ENCODE measurements at places on chromosomes 12 and 14. TPM values are rescaled to one million over a fixed set of nuclear protein-coding genes. Genes with fewer than 3 reads are reported as not detected.

The TOMM20L gene
- total RNA-seq, result not detected

The SMCO3 gene
- 0.25 TPM for total RNA-seq

DNA sequence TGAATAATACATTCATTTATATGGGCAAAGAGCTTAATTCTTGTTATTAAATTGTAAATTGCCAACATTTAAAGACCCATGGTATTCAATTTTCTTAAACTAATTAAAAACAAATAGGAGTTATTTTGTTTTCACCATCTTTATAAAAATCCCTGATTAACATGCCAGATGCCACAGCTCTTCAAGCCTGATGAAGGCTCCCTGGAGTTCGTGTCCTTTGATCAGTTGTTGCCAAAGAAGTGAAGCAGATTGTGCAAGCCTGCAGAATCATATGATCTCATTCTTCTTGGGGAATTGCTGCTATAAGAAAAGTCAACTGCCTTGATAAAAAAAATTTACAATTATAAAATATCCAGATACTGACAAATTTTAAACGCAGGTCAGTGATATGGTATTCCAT lies 288.3 kb upstream of the PPFIA2 start:
- H3K36me3 ChIP-seq, result no peaks in the 10 kb centered on the region
- H3K27me3 ChIP-seq, result no peaks in the 10 kb centered on the region
- H3K27ac ChIP-seq, result no peak overlapping the region

DNA sequence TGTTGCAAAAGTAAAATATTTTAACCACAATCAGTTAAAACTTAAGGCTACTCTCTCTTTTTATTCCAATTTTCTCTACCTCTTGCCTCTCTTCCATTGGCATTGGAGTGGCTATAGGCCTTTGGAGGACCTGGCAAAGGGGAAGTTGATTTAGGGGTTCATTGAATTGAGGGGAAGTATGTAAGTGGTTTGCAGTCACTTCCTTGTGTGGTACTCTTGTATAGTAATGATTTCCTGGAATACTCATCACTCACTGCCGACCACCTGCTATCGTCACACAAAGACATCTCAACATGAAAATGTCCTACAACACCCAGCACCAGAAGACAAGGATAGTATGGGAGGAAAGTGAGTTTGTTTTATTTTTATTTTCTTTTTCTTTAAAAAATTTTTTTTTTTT lies 45.7 kb upstream of the CPM start:
- no peaks in the 10 kb centered on the region for H3K4me1 ChIP-seq
- H3K4me3 ChIP-seq, result no peak overlapping the region
- no peak for DNase-seq
- H3K27me3 ChIP-seq, result no peaks in the 10 kb centered on the region
- no peaks in the 10 kb centered on the region for H3K36me3 ChIP-seq

DNA sequence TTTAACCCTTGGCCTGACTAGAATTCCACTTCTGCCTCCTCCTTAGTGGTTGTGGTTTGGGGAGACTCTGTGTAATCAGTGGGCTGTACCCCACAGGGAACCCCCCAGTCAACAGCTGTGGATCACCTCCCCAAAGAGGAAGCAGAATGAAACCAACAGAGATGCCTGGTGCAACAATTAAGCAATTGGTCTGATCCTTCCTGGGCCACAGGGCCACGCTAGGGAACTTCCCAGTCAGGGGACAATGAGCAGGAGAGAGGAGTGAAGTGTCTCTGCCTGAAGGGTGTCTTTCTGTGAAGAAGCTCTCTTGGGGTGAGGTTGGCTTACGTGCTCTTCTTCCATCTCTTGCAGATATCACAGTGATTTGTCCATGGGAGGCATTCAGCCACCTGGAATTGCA lies 8.2 kb downstream of the PDE6H start:
- H3K27me3 ChIP-seq, result no peaks in the 10 kb centered on the region
- H3K27ac ChIP-seq, result no peak overlapping the region
- DNase-seq, result no peak
- H3K4me3 ChIP-seq, result no peak overlapping the region

DNA sequence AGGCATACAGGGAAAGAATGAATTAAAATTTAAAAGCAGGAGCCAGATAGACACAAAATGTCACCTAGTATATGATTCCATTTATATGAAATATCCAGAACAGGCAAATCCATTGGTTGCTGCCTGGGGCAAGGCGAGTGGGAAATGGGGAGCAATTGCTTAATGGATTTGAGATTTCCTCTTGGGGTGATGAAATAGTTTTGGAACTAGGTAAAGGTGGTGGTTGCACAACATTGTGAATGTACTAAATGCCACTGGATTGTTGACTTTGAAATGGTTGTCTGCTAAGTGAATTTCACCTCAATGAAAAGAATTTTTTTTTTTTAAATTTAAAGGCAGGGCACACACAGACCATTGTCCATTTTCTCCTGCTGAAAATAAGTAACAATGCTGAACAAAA lies 61.9 kb downstream of the ABCC9 start:
- no peaks in the 10 kb centered on the region for H3K4me1 ChIP-seq
- H3K36me3 ChIP-seq, result no peaks in the 10 kb centered on the region
- no peak for DNase-seq
- no peak overlapping the region for H3K27ac ChIP-seq
- H3K27me3 ChIP-seq, result no peaks in the 10 kb centered on the region
- no peak overlapping the region for H3K4me3 ChIP-seq

The MAP3K9 gene
- total RNA-seq, result 0.11 TPM

DNA sequence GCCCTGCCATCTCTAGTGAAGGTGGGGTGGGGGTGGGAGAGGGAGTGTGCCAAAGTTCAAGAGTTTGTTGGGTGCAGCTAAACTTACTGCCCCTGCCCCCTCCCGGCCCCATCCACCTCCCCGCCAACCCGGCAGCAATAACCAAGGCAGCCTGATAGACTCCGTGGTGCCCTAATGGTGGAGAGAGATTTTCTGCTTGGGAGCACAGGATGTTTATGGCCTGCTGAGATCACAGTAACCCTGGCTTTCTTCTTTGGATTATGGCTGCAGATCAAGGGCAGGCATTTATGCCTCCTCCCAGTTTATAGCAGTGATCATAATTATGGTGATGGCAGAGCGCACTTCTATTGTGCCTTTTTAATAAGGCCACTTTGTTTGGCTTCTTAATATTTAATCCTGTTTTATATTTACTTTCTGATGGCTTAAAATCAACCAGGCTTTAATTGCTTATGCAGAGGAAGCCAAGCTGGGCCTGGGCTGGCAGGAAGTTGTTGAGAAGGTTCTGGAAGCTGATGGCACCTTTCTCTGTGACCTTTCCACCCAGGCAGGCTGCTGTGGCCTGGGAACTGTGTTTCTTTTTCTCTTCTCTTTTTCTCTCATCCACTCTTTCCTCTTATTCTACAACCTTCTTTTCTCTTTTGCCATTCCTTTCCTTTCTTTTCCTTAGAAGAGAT lies 256.8 kb upstream of the FKBP4 start:
- no peaks in the 10 kb centered on the region for H3K36me3 ChIP-seq
- H3K4me3 ChIP-seq, result no peak overlapping the region
- H3K4me1 ChIP-seq, result no peaks in the 10 kb centered on the region
- no peak overlapping the region for H3K27ac ChIP-seq

The LRFN5 gene
- not detected for total RNA-seq

The PPP4R3A gene
- 77.0 TPM for total RNA-seq

DNA sequence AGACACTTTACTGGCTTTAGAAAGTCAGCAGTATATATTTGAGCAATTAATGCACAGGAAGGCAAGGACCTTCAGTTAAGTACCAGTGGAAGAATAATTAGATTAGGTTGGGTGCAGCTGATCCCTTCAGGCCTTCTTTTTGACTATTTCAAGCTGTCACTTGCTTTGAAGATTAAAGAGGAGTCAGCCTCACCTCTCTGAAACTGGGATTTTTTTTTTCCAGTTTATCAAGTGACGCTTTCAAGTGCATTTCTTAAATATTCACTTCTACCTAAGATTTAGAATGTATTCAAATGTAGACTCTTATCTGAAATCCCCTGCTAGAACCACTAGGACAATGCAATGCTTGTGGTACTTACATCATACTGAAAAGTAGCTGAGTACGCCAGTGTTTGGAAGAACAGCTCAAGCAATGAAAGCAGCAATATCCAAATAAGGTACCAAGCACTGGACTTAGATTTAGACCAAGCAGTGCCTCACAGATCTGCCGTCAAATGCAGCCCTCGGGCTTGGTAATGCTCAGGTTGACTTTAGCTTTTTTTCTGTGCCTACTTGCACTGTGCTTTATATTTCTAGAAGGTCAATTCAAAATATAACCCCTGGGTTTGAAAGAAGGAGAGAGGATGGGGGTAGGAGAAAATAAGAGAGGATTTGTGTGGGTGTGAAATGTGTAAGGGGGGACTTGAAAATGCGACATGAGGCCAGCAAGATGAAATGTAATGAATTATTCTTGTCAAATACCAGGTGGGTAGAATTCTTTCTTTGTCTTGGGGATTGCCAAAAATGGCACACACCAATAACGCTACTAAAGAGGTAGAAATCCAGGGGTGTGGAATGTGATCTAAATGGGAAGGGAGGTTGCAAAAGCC lies 3.7 kb upstream of the FERMT2 start:
- H3K27ac ChIP-seq, result no peak overlapping the region
- H3K36me3 ChIP-seq, result no peaks in the 10 kb centered on the region
- H3K27me3 ChIP-seq, result no peaks in the 10 kb centered on the region
- H3K4me1 ChIP-seq, result peaks cover 9% of the 10 kb centered on the region
- no peak overlapping the region for H3K4me3 ChIP-seq

The PLA2G1B gene
- total RNA-seq, result not detected

GRCh38 chr12:25761356-25761755 lies 197.1 kb upstream of the RASSF8 start:
- H3K27ac ChIP-seq, result no peak overlapping the region
- no peak overlapping the region for H3K4me3 ChIP-seq
- no peak for DNase-seq

The ELK3 gene
- 128 TPM for total RNA-seq

GRCh38 chr14:89167705-89168104 lies 249.3 kb downstream of the FOXN3 start:
- DNase-seq, result no peak
- no peak overlapping the region for H3K4me3 ChIP-seq
- peaks cover 3% of the 10 kb centered on the region for H3K36me3 ChIP-seq

- no peak overlapping the region for H3K27ac ChIP-seq
- no peaks in the 10 kb centered on the region for H3K27me3 ChIP-seq
- no peak overlapping the region for H3K4me3 ChIP-seq
- no peaks in the 10 kb centered on the region for H3K36me3 ChIP-seq
- no peaks in the 10 kb centered on the region for H3K4me1 ChIP-seq
These were observed 463.8 kb downstream of the PRKD1 start for GRCh38 chr14:29463727-29464395.

DNA sequence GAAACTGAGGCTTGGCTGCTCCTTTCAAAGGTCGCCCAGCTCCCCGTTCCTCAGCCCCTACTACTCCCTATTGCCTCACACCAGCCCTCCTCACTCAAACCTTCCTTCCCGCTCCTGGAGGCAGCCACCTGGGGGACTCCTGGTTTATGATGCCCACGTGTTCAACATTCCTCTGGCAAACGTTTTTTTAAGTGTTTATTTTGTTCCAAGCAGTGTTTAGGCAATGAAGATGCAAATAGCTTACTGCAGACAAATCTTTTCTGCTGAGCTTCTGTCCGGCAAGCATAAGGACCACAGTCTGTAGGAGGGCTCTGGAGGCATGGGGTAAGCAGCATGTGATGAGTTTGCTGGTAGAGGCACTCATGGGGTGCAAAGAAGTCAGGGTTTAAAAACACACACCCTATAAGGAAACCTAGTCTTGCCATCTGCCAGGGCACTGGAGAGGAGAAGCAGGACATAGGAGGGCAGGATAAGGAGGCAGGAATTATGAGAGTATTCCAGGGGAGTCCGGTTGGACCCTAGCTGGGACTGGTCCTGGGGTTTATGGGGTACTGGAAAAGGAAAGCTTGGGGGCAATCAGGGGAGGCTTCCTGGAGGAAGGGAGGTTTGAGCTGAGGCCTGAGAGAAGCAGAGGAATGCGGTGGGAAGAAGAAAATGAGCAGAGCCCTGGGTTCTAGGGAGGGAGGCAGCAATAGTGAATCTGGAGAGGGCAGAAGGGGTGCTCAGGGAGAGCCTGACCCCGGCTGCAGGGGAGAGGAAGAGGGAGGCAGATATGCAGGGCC lies 123.3 kb downstream of the NCOR2 start:
- no peak overlapping the region for H3K4me3 ChIP-seq
- H3K36me3 ChIP-seq, result peaks cover 5% of the 10 kb centered on the region
- H3K27me3 ChIP-seq, result no peaks in the 10 kb centered on the region
- no peak for DNase-seq
- H3K4me1 ChIP-seq, result peaks cover 27% of the 10 kb centered on the region

DNA sequence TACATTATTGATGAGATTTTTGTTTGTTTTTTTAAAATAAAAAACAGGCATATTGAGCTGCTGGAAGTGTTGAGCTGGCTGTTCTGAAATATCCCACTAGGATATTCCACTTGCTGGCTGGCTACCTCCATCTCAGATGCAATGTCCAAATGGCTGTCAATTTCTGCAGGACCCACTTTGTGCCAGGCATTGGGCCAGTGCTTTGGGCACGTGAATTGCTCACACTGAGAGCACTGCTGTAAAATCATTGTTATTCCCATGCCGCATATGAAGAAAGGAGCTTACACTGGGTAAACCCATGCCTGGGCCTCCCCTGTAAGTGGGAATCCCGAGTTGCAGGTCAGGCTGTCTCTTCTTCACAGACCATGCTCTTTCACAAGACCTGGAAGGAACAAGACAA lies 56.7 kb downstream of the RGS6 start:
- H3K4me3 ChIP-seq, result no peak overlapping the region
- no peaks in the 10 kb centered on the region for H3K27me3 ChIP-seq
- H3K4me1 ChIP-seq, result no peaks in the 10 kb centered on the region
- H3K27ac ChIP-seq, result no peak overlapping the region
- DNase-seq, result no peak
- H3K36me3 ChIP-seq, result no peaks in the 10 kb centered on the region

DNA sequence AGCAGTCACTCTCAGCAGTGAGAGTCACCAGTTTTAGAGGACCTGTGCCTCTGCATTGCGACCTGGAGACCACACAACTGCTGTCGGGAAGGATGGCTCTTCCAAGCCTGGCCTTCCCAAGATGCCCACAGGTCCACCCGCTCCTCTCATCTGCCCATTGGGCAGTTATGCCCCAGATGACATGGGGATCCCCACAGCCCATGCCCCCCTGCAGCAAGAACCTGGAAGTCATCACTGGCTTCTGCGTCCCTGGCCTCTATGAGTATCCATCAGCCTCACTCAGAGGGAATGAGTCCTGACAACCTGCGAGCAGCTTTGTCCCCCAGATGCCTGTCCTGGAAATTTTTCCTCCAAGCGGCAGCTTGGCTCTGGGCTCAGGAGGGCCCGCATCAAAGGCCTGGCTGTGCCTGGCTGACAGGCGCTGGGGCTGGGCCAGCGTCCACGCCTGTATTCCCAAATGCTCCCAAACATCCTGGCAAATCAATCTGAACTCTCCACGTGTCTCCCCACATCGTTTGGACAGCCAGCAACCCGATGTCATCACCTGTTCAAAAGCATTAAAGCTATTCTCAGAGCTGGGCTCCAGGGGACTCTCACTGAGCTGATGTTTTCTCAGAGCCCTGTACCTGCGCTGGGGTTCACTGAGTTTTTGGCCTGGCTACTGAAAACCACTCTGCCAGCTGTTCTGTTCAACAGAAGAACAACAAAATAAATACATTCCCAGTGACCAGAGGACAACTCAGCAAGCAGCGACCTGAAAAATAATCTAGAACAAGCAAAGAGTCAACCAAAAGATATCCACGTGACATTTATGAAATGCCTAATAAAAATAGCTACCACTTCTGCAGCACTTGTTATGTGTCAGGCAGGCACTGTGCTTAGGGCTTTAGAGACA lies 57.8 kb downstream of the CLMN start:
- DNase-seq, result no peak
- H3K36me3 ChIP-seq, result no peaks in the 10 kb centered on the region
- no peaks in the 10 kb centered on the region for H3K27me3 ChIP-seq
- H3K4me1 ChIP-seq, result peaks cover 33% of the 10 kb centered on the region

The TAS2R42 gene
- not detected for total RNA-seq

- H3K4me1 ChIP-seq, result no peaks in the 10 kb centered on the region
- H3K4me3 ChIP-seq, result no peak overlapping the region
- no peak for DNase-seq
- H3K27ac ChIP-seq, result no peak overlapping the region
These were observed 321.2 kb upstream of the FAR2 start for GRCh38 chr12:28827861-28828260.

Measured in endothelial cell of umbilical vein (primary cell).